ENCODE measurements at places on chromosomes 2 and 18. TPM values are rescaled to one million over a fixed set of nuclear protein-coding genes. Genes with fewer than 3 reads are reported as not detected.

DNA sequence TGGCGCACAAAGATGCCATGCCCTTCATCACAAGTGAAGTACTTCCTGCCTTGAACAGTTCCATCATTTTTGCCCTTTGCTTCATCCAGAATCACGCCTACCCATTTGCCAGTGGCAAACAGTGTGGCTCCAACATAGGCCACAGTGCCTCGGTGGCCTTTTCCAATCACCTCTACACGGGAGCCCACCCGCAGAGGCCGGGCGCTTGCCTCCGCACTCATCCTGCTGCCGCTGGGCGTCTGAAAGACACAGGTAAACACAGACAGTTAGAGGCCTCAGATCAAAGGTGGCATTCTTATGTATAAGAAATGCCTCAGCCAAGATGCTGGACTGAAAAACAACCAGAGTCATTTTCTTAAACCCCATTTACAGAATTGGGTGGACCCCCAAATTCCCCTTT lies 2.1 kb downstream of the DCTN1 start:
- H3K36me3 ChIP-seq = no peaks in the 10 kb centered on the region
- H3K27me3 ChIP-seq = no peaks in the 10 kb centered on the region
- DNase-seq = no peak
- no peak overlapping the region for H3K4me3 ChIP-seq
- peaks cover 47% of the 10 kb centered on the region for H3K4me1 ChIP-seq

TUBA3E gene
- total RNA-seq = not detected

DNA sequence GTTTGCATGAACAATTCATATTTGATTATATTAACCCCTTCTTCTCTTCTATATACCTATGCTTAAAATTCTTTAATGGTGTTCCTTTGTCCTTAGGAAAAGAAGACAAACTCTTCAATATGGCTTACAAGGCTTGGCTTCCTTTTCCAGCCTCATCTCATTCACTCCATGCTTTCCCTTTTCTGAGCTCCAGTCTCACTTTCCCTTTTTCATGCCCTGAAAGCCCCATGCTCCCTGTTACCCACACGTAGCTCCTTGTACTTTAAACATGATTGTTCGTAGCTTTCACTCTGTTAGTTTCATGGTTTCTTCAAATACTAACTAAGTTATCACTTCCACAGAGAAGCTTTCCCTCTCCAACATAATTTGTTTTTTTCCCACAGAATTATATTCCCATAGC lies 161.3 kb downstream of the UBE2E3 start:
- no peaks in the 10 kb centered on the region for H3K4me1 ChIP-seq
- DNase-seq = no peak
- no peaks in the 10 kb centered on the region for H3K36me3 ChIP-seq
- no peak overlapping the region for H3K27ac ChIP-seq
- H3K4me3 ChIP-seq = no peak overlapping the region

- DNase-seq = no peak
- no peaks in the 10 kb centered on the region for H3K27me3 ChIP-seq
- H3K4me3 ChIP-seq = no peak overlapping the region
- peaks cover 44% of the 10 kb centered on the region for H3K4me1 ChIP-seq
- H3K36me3 ChIP-seq = peaks cover 39% of the 10 kb centered on the region
Observed at GRCh38 chr2:173195100-173195499, 119.5 kb downstream of the MAP3K20 start.

- DNase-seq = no peak
- no peak overlapping the region for H3K4me3 ChIP-seq
- H3K4me1 ChIP-seq = peaks cover 16% of the 10 kb centered on the region
- H3K27ac ChIP-seq = no peak overlapping the region
Observed at GRCh38 chr18:32297579-32298170, 107.8 kb downstream of the MEP1B start.

GRCh38 chr2:113992090-113992489 lies 102.2 kb downstream of the ACTR3 start:
- DNase-seq = no peak
- H3K4me1 ChIP-seq = no peaks in the 10 kb centered on the region
- H3K27ac ChIP-seq = no peak overlapping the region

DNA sequence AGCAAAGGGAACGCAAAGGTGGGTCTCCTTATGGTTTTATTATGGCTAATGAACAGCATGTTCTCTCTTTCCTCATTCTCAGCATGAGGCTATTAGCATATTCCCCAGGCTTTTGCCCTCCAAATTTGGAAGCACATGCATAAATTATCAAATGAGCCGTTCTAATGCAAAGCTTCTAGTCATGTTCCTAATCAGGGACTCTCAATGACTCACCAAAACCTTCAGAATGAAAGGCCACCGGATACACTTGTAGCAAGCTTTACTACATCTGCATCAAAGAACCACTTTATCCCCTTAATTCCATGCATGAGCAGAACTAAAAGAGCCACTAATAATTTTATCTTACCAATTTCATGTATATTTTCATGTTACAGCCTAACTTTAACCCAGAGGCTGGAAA lies 310.5 kb downstream of the LRATD1 start:
- H3K27me3 ChIP-seq = no peaks in the 10 kb centered on the region
- DNase-seq = no peak
- H3K4me3 ChIP-seq = no peak overlapping the region
- H3K4me1 ChIP-seq = no peaks in the 10 kb centered on the region
- H3K36me3 ChIP-seq = no peaks in the 10 kb centered on the region

DNA sequence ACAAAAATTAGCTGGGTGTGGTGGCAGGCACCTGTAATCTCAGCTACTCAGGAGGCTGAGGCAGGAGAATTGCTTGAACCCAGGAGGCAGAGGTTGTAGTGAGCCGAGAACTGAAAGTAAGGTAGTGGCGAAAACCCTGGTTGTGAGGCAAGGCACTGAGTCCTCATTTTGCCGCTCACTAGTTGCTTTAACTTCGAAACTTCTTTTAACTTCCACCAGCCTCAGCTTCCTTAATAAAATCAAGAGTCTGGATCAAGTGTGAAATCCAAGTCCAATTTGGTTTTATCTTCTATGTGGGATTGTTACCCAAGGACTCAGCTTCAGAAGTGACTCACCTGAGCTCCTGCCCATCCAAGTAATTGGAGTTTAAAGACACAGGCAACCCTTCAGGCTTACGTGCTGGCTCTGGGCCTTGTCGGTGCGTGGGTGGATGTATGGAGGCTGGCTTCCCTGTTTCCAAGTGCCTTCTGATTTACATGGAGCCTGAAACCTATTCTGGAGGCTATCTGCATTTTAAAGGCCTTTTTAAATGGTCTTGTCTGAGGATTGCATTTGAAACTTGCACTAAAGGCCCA lies 374.2 kb upstream of the ID2 start:
- H3K4me1 ChIP-seq = no peaks in the 10 kb centered on the region
- DNase-seq = no peak
- H3K36me3 ChIP-seq = no peaks in the 10 kb centered on the region
- no peak overlapping the region for H3K27ac ChIP-seq
- no peak overlapping the region for H3K4me3 ChIP-seq

GRCh38 chr18:8324343-8325065 lies 284.7 kb upstream of the RAB12 start:
- H3K4me3 ChIP-seq = no peak overlapping the region
- H3K27ac ChIP-seq = no peak overlapping the region
- DNase-seq = no peak
- H3K4me1 ChIP-seq = peaks cover 25% of the 10 kb centered on the region
- H3K27me3 ChIP-seq = no peaks in the 10 kb centered on the region

ABCG5 gene
- not detected for total RNA-seq

DNA sequence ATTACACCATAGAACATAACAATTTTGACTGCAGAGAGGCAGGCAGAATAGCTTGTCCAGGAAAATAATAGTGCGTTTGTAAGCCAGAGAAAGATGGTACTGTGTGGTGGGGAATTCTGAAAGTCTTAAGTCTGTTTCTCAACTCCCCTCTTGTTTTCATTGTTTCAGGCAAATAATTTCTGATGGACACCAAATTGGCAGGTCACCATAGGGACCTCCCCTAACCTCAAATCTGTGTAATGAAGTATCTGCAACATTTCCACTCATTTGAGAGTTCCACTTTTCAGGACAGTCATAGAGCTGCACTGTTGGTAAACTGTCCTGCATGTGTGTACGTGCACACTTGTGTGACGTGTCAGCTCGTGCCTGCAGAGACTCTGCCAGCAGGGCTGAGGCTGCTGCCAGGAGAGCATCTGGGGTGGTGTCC lies 195.6 kb downstream of the AGAP1 start:
- no peak overlapping the region for H3K4me3 ChIP-seq
- H3K27ac ChIP-seq = no peak overlapping the region
- H3K36me3 ChIP-seq = no peaks in the 10 kb centered on the region
- no peaks in the 10 kb centered on the region for H3K27me3 ChIP-seq
- peaks cover 31% of the 10 kb centered on the region for H3K4me1 ChIP-seq

TMEM169 gene
- not detected for total RNA-seq

CNDP1 gene
- total RNA-seq = not detected

DNA sequence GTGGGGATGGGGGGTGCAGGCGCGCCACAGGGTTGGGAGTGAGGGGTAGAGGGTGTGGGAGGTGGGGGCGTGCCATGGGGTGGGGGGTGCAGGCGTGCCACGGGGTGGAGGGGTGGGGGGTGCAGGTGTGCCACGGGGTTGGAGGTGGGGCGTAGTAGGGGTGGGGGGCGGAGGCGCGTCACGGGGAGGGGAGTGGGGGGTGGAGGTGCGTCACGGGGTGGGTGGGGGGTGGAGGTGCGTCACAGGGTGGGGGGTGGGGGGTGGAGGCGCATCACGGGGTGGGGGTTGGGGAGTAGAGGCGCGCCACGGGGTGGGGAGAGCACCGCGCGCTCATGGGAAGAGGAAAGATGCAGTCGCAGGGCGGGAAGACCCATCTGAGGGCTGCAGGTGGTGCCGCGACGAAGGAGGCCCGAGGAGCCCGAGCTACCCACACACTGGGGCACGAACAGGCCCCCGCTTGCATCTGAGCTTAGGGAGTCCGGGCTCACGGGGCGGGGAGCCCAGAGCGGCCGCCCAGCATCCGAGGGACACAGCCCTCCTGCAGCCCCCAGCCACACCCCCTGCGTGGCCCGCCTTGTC lies 37.5 kb downstream of the SNED1 start:
- DNase-seq = no peak
- no peaks in the 10 kb centered on the region for H3K36me3 ChIP-seq
- no peak overlapping the region for H3K27ac ChIP-seq
- no peaks in the 10 kb centered on the region for H3K27me3 ChIP-seq
- H3K4me1 ChIP-seq = no peaks in the 10 kb centered on the region

GRCh38 chr2:55159037-55159651 lies 72.9 kb downstream of the CLHC1 start:
- H3K27ac ChIP-seq = peak overlapping the region; percentile 53
- H3K27me3 ChIP-seq = no peaks in the 10 kb centered on the region
- DNase-seq = no peak
- H3K4me3 ChIP-seq = no peak overlapping the region
- no peaks in the 10 kb centered on the region for H3K36me3 ChIP-seq

- no peak overlapping the region for H3K27ac ChIP-seq
- no peaks in the 10 kb centered on the region for H3K36me3 ChIP-seq
- no peak for DNase-seq
- H3K27me3 ChIP-seq = peaks cover 20% of the 10 kb centered on the region
Observed at GRCh38 chr2:239826786-239827522, 198.2 kb downstream of the NDUFA10 start.

AKAIN1 gene
- not detected for total RNA-seq

GRCh38 chr2:63755965-63756364 lies 85.7 kb upstream of the UGP2 start:
- H3K4me1 ChIP-seq = peaks cover 18% of the 10 kb centered on the region
- H3K27ac ChIP-seq = no peak overlapping the region
- H3K4me3 ChIP-seq = no peak overlapping the region
- no peak for DNase-seq

DNA sequence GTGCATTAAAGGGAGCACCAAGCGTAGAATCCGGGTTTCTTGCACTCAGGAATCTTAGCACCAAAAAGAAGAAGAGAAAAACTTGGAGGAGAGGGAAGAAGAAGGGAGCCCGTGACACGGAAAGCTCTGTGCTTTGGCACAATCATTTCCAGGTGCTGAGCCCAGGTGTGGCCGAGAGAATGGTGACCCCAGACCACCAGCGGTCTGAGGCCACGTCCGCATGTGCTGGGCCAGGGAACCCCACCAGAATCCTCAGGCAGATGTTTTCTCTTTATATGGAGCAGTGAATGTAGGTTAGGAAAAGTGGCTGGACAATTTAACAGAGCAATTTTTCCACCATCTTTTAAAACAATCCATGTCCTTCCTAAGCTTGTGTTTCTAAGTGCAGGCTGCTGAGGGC lies 520.9 kb downstream of the EPHA4 start:
- no peak for DNase-seq
- no peaks in the 10 kb centered on the region for H3K27me3 ChIP-seq
- no peak overlapping the region for H3K27ac ChIP-seq
- no peaks in the 10 kb centered on the region for H3K4me1 ChIP-seq
- no peaks in the 10 kb centered on the region for H3K36me3 ChIP-seq
- H3K4me3 ChIP-seq = no peak overlapping the region

- H3K36me3 ChIP-seq = no peaks in the 10 kb centered on the region
- H3K27ac ChIP-seq = peak within 1 kb of the TSS; percentile 86
- DNase-seq = peak; percentile 60
- H3K4me1 ChIP-seq = peaks cover 8% of the 10 kb centered on the region
- H3K4me3 ChIP-seq = peak within 1 kb of the TSS; percentile 89
- no peaks in the 10 kb centered on the region for H3K27me3 ChIP-seq
Observed at GRCh38 chr2:159285929-159286708, at the start of gene WDSUB1. Gene WDSUB1 (minus strand): TSS chr2:159286703. CDS start chr2:159283069, 3,634 bp downstream.

DNA sequence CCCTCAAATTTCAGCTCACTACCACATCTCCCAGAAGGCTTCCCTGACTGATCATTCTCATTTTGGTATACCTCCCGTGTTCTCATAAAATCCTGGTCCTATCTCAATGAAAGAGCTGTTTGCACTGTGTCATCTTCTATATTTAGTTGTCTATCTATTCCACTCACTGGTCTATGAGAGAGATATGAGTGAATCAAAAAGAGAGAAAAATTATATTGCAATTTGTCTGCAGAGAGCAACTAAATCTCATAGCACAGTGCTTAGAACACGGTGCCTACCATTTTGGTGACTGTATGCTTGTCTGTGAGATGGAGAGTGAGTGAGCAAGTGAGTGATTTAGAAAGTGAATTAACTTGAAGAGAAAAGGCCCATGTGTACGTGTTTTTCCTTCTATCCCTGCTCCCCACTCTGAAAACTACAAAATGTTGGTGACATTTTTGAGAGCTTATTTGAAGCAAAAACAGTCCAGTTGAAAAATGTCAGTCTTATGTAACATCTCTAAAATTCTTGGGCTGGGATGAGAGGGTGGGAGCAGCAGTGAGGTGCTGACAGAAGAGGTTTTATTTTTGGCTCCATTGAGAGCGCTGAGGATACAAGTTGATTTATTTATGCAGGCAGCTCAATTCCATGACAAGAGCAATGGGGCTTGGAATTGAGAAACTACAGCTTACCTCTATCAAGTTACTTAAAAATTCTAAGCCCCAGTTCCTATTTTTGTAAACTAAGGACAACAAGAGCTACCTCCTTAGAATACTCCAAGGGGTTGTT lies 373.5 kb upstream of the CHST9 start:
- H3K27me3 ChIP-seq = no peaks in the 10 kb centered on the region
- peaks cover 25% of the 10 kb centered on the region for H3K4me1 ChIP-seq
- peak overlapping the region; percentile 74 for H3K27ac ChIP-seq
- DNase-seq = no peak
- no peaks in the 10 kb centered on the region for H3K36me3 ChIP-seq

CFAP65 gene
- total RNA-seq = not detected

REG3G gene
- not detected for total RNA-seq

NGEF gene
- total RNA-seq = 0.66 TPM

- no peaks in the 10 kb centered on the region for H3K36me3 ChIP-seq
- peaks cover 9% of the 10 kb centered on the region for H3K4me1 ChIP-seq
- no peak overlapping the region for H3K4me3 ChIP-seq
- no peak for DNase-seq
- no peaks in the 10 kb centered on the region for H3K27me3 ChIP-seq
Observed at GRCh38 chr2:149612122-149612521, 24.5 kb upstream of the MMADHC start.

SAG gene
- not detected for total RNA-seq

- H3K4me3 ChIP-seq = no peak overlapping the region
- no peaks in the 10 kb centered on the region for H3K4me1 ChIP-seq
- DNase-seq = no peak
- no peak overlapping the region for H3K27ac ChIP-seq
Observed at GRCh38 chr2:88443353-88443938, 9.0 kb downstream of the FOXI3 start.

DPP4 gene
- 4.9 TPM for total RNA-seq

Data from gastrocnemius medialis (tissue), 4 donors.